ENCODE measurements at places on chromosomes 7 and 10.

DNA sequence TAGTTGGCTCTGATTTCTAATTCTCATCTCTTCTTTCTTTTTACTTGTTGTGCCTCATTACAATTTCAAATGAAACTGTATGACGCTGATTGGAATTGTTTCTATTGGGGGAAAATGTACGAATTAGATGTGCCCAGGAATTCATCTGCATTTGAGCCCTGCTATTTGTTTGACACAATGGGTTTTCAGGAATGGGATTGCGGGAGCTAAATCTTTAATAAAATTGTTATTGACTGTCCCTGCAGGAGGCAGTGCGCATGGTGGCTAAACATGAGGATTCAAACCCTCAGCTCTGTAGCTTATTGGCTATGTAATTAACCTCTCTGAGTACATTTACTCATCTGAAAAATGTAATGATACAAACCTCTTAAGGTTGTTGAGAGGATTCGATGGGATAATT lies 181.6 kb downstream of the NXPH1 start:
- no peak for DNase-seq

GRCh38 chr10:129605266-129605985 lies 138.4 kb downstream of the MGMT start:
- no peak for DNase-seq

- DNase-seq = no peak
These were observed 251.2 kb upstream of the MDFIC start for GRCh38 chr7:114670676-114671075.

DNA sequence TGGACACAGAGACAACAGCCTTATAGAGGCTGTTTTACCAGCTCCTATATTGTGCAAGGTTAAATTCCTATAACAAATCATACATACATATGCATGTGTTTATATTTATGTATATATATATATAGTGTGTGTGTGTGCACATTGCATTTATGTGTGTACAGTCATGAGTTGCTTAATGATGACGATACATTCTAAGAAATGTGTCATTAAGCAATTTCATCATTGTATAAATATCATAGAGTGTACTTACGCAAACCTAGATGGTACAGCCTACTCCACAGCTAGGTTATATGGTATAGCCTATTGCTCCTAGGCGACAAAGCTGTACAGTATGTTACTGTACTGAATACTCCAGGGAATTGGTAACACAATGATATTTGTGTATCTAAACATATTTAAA lies 30.1 kb upstream of the TNKS2 start:
- DNase-seq = no peak

- DNase-seq = no peak
These were observed 29.3 kb downstream of the TNS3 start for GRCh38 chr7:47552621-47553020.

DNA sequence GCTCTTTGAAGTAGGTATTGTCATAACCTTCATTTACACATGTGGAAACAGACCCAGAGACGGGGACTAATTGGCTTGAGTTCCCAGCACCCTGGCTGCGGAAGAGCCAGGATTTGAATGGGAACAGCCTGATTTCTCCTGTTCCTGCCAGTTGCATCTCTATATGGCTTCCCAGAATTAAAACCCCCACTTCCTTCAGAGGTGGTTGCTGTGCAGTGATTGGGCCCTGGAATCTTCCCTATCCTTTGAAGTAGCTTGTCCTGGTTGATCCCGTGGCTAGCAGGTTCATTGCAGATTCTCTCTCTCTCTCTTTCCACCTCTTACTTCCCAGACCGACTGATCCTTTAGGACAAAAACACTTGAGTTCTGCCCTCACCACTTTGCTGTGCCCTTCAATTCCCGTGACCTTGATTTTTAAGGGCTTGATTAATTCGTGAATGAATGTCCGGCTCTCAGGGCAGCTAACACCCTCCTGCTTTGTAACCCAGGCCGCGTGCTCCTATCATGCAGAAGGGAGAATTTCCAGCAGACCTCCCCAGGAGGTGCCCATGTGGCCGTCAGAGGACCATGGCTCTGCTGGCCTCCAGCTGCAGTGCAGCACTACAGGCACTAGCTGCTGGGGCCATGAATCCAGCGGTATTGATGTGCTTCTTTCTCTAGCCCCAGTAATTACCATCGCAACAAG lies 120.6 kb upstream of the AGK start:
- no peak for DNase-seq

DNA sequence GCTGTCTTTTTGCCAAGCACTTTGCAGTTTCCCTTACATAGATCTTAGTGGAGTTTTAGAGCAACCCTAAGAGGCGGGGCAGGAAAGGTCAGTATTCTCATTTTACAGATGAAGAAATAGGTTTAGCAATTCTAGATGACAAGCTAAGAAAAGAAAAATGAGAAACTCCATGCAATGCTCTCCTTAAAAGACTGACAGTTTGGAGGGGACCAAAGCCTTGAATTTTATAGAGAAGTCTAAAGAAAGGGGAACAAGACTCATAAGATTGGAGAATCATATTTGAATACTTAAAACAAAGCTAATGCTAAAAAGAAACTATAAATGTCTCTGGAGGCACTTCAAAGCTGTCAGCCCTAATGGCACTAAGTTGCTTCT lies 19.6 kb downstream of the CEP55 start:
- DNase-seq = no peak

DNA sequence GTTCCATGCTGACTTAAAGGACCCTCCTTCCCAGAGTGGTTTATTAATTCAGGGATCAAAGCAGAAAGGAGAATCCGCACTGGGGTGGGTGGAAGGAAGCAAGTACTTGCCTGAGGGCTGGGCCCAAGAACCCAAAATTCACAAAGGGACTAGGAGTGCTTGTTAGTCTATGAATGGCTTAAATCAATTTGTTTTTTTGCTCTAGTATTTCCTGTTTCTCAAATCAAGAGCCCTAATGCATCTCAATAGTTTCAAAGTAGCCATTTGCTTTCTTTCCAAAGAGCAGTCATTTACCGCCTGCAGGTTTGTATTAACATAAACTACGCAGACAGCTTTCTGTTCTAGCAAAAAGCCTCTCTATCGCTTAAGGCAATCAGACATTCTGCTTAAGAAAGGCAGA lies 44.2 kb upstream of the SLC35G1 start:
- DNase-seq = no peak

DNA sequence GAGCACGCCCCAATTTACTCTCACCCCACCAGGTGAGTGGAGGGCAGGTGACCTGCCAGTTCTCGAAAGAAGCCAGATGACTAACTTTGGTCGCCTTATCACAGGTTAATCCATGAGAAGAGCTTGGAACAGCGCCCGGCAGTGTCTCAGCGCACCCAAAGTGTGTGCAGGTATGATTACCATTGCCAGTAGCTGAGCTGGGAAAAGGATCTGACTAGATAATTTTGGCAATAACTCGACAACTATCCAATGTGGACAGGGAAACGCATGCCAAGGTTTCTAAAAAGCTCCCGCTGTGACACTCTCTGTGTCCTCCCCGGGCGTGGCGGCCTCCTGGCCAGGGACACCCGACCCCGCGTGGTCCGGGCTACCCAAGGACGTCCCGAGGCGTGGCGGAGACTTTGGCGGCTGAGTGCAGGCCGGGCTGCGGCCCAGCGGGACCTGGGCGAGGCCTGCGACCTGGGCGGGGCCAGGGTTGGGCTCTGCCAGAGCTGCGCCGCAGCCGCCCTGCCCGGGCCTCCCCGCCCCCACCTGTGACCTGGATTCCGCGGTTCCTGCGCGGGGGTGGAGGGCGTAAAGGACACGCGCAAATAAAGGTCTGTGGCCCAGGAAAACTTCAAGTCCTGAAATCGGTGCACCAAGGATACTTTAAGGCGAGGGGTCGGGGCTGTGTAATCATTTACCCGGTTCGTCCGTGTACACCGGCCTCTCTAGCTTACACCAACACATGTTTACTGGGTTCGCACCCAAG lies 13.7 kb upstream of the WAPL start:
- no peak for DNase-seq

DNA sequence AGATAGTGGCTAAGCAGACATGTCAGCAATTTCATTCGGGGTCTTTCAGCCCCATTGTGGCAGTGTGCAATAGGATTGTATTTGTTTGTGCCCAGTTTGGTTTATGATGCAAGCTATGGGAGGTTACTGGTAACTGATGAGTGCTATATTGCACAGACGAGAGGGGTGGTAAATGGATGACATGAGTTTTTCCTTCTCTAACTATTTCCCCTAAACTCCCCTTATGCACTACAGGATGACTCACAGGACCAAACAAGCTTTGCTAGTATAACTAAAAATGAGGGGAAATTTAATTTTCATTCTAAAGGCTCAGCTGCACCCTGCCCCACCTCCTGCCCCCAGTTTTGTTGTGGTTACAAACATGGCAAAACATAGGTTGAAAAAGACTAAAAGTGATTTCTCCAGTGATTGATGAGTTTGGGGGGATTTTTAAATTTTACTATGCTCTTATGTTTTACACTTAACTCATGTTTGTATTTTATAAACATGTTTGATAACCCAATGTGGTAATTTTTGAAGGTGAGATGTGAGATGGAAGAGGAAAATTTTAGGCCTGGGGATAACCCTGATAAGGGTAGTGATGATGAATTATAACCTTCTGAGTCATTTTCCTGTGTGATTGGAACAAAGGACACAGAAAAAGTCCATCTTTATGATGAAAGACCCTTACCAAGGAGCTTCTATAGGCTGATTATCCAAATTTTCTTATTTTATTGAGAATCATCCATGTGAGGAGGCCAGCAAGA lies 60.8 kb upstream of the NAMPT start:
- no peak for DNase-seq

DNA sequence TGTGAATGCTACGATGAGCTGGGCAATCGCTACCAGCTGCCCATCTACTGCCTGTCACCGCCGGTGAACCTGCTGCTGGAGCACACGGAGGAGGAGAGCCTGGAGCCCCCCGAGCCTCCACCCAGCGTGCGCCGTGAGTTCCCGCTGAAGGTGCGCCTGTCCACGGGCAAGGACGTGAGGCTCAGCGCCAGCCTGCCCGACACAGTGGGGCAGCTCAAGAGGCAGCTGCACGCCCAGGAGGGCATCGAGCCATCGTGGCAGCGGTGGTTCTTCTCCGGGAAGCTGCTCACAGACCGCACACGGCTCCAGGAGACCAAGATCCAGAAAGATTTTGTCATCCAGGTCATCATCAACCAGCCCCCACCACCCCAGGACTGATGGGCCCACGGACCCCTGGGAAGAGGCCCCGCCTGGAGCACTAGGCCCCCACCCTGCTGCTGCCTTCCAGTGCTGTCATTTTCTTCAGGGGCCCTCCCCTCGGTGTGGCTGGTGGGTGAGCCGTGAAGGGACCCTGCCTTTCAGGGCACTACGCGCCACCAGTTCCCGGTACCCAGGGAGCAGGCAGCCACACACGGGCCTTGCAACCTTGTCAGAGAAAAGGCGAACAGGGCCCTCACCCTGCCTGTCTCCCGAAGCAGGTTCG lies 2.3 kb upstream of the ANKRD2 start:
- no peak for DNase-seq

DNA sequence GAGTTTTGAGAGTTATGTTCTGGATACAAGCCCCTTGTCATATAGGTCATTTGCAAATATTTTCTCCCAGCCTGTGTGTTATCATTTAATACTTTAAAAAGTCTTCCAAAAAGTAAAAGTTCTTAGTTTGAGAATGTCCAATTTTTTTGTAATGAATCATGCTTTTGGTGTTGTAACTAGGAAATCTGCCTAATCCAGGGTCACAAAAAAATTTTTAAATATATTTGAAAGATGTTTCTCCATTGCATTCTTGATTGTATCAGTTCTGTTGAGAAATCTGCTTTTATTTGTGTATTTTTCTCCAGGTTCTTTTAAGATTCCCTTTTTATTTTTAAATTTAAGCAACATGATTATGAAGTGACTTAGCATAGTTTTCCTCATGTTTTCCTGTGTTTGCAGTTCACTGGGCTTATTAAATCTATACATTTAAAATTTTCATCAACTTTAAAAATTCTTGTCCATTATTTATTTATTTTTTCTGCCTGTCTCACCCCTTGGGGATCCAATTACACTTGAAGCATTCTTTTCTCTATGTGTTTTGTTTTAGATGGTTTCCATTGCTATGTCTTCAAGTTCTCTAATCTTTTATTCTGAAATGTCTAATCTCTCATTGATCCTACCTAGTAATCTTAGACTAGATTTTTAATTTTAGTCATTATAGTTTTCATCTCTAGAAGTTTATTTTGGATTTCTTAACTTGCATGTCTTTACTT lies 47.0 kb downstream of the CCDC71L start:
- DNase-seq = no peak

- DNase-seq = no peak
These were observed 37.2 kb upstream of the BMPER start for GRCh38 chr7:33868166-33868565.

DNA sequence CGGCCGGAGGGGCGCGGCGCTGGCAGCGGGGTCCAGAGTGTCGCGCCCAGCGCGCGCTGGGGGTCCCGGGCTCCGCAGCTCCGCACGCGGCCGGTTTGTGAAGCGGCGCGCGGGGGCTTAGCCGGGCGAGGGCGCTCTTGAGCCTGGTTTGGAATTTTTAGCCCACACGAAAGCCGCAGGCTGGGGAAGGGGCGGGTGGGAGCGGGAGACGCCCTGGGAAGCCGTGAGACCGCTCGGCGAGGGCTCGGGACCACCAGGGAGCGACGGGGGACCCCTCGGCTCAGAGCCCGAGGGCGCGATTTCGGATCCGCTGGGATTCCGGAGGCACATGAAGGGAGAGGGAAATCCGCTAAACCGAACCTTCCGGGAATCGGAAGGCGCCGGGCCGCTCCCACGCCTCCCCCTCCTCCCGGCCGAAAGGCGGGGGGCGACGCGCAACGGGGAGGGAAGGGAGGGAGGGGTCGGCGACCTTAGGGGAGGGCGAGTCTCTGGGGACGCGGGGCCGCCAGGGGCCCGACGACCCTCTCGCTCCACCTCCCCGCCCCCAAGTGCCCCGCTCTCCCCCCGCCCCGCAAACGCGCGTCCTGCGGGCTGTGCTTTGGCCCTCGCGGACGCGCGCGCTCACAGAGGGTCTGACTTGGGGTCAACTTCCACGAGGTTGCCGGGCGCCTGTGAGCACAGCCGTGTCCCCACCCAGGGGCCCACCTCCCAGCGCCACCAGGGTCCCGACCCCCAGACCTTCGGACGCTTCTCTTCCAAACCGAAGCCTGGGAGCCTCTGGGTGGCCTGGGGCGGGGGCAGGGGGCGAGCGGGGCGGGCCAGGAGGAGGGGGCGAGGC lies 5.1 kb upstream of the ELFN1 start:
- peak; percentile 80 for DNase-seq

DNA sequence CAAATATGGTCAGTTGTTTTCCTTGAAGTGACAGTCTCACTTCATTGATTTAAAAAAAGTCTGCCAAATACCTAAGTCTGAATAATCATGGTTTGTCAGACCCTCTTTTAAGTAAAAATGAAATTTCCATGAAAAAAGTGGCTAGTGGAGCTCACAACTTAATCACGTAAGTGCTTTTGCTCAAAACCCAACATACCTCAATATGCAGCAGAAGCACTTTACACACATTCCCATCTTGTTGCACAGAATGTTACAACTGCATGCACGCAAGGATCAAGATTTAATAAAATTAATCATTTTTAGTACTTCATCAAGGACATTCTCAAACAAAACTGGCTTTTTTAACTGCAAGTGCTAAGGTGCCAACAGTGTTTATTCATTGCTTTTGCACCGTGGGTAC lies 21.6 kb downstream of the EZH2 start:
- no peak for DNase-seq

GRCh38 chr10:76315240-76315639 lies 883.8 kb downstream of the LRMDA start:
- no peak for DNase-seq

GRCh38 chr7:113622796-113623195 lies 296.0 kb downstream of the PPP1R3A start:
- no peak for DNase-seq

Measured in DND-41 (cell line).